ENCODE measurements at places on chromosomes 4 and X. TPM values are rescaled to one million over a fixed set of nuclear protein-coding genes. Genes with fewer than 3 reads are reported as not detected.

Gene NAA11
- not detected for total RNA-seq

Gene SH2D1A
- total RNA-seq, result 4.1 TPM

Gene MAGEB3
- not detected for total RNA-seq

- H3K27ac ChIP-seq, result no peak overlapping the region
- H3K27me3 ChIP-seq, result no peaks in the 10 kb centered on the region
- no peak overlapping the region for H3K4me3 ChIP-seq
- H3K4me1 ChIP-seq, result peaks cover 28% of the 10 kb centered on the region
- DNase-seq, result no peak
These were observed 2.2 kb downstream of the AIMP1 start for GRCh38 chr4:106318511-106318910.

GRCh38 chrX:123755107-123755506 lies 22.3 kb upstream of the THOC2 start:
- no peaks in the 10 kb centered on the region for H3K36me3 ChIP-seq
- no peak overlapping the region for H3K4me3 ChIP-seq
- H3K27me3 ChIP-seq, result no peaks in the 10 kb centered on the region
- H3K27ac ChIP-seq, result no peak overlapping the region
- H3K4me1 ChIP-seq, result no peaks in the 10 kb centered on the region

DNA sequence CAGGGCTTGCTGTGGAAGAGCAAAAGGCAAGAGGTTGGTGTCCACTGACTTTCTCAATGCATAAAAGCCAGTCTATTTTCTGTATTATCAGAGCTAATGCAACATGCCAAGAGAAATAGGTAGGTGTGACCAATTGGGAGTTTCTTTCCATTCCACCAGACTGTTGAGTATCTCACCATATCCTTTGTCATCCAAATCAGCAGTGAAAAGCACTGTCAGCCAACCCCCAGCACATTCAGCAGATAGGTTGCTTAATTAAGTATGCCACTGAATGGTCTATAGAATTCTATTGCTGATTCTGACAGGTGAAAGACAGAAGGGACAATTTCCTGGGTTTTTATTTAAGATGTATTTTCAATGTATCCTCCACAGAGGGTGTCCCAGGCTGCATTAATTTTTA lies 139.8 kb downstream of the HS6ST2 start:
- no peak for DNase-seq
- no peak overlapping the region for H3K4me3 ChIP-seq
- no peak overlapping the region for H3K27ac ChIP-seq
- no peaks in the 10 kb centered on the region for H3K36me3 ChIP-seq
- no peaks in the 10 kb centered on the region for H3K4me1 ChIP-seq

DNA sequence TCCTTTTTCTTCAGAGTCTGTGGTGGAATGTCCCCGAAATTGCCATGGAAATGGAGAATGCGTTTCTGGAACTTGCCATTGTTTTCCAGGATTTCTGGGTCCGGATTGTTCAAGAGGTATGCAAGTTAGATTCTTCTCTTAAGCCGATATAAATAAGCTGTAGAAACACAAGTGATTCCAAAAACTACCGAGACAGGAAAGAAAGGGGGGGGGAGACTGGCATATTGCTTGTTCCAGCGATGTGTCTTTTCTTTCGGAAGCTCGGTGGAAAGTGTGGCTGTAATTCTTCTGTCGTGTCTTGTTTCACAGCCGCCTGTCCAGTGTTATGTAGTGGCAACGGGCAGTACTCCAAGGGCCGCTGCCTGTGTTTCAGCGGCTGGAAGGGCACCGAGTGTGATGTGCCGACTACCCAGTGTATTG lies 236.9 kb downstream of the DCTD start:
- no peak overlapping the region for H3K4me3 ChIP-seq
- DNase-seq, result peak; percentile 24
- H3K4me1 ChIP-seq, result no peaks in the 10 kb centered on the region
- H3K27me3 ChIP-seq, result no peaks in the 10 kb centered on the region

DNA sequence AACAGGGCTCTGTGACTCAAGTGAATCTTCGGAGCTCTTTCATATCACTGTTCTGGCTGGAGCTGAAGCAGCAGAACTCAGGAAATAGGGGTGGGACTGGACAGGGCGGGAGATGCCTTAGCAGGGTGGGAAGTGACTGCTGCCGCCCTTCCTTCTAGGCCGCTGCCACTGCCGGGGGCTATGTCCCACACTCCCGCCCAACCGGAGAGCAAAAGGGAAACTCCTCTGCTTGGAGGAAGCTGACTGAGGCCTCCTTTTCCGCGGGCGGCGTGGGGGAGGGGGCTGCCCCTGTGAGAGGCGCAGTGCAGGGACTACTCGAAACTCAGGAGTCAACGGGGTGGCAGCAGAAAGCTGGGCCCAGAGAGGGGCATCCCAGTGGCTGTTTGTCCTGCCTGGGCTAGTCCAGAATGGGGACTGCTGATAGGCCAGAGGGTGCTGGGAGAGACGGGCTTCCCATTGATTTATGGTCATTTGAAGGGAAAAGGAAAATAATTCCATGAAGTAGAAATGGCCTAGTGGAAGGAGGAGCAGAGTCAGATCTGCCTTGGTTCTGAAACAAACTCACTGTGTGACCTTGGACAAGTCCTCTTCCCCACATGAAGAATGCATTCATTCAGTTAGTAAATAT lies 36.9 kb downstream of the STARD8 start:
- peak overlapping the region; percentile 38 for H3K27ac ChIP-seq
- DNase-seq, result peak; percentile 60
- no peaks in the 10 kb centered on the region for H3K36me3 ChIP-seq
- no peak overlapping the region for H3K4me3 ChIP-seq
- H3K4me1 ChIP-seq, result peaks cover 4% of the 10 kb centered on the region

- peaks cover 72% of the 10 kb centered on the region for H3K4me1 ChIP-seq
- H3K36me3 ChIP-seq, result peaks cover under 1% of the 10 kb centered on the region
- DNase-seq, result no peak
- H3K27ac ChIP-seq, result peak overlapping the region; percentile 96
- H3K4me3 ChIP-seq, result peak overlapping the region; percentile 65
- H3K27me3 ChIP-seq, result no peaks in the 10 kb centered on the region
These were observed 55.0 kb upstream of the TADA2B start for GRCh38 chr4:6988016-6988715.

GRCh38 chrX:120536061-120536460 lies 24.7 kb downstream of the CUL4B start:
- H3K27me3 ChIP-seq, result no peaks in the 10 kb centered on the region
- peaks cover 5% of the 10 kb centered on the region for H3K36me3 ChIP-seq
- H3K4me3 ChIP-seq, result no peak overlapping the region

- no peak overlapping the region for H3K4me3 ChIP-seq
- H3K36me3 ChIP-seq, result no peaks in the 10 kb centered on the region
- H3K27me3 ChIP-seq, result no peaks in the 10 kb centered on the region
- no peak for DNase-seq
These were observed 60.7 kb downstream of the SPATA4 start for GRCh38 chr4:176134670-176135069.

- H3K36me3 ChIP-seq, result no peaks in the 10 kb centered on the region
- H3K27ac ChIP-seq, result no peak overlapping the region
- H3K4me1 ChIP-seq, result no peaks in the 10 kb centered on the region
- H3K27me3 ChIP-seq, result no peaks in the 10 kb centered on the region
- DNase-seq, result peak; percentile 34
These were observed 23.5 kb upstream of the SLC34A2 start for GRCh38 chr4:25632135-25632534.

GRCh38 chrX:70033348-70034051 lies 16.2 kb downstream of the AWAT2 start:
- H3K27ac ChIP-seq, result no peak overlapping the region
- no peak overlapping the region for H3K4me3 ChIP-seq
- DNase-seq, result peak; percentile 46

All from stomach (tissue), 19 donors.